ENCODE measurements at places on chromosomes 16 and 17.
A peak's percentile ranks its signal among the peaks of the same experiment; 100 is the strongest.

DNA sequence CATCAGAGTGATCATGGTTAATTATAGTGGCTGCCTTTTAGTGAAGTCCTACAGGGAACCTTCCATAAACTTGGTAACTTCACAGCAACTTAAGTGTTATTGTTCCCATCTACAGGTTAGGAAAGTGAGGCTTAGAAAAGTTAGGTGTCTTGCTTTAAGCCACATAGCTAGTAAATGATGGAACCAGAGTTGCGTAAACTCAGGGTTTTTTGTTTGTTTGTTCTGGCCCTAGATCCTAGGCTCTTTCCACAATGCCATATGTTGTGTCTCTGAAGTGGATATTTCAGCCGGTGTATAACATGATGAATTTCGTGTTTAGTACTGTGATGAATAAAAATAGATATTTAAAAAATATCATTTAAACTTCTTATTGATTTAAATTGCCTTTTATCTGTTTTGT lies 27.6 kb downstream of the DNAH9 start:
- DNase-seq: no peak

GRCh38 chr17:46984892-46985291 lies 5.8 kb upstream of the RPRML start:
- no peak for DNase-seq

- DNase-seq: no peak
Measured at GRCh38 chr17:15213381-15214087, 51.6 kb downstream of the PMP22 start.

DNA sequence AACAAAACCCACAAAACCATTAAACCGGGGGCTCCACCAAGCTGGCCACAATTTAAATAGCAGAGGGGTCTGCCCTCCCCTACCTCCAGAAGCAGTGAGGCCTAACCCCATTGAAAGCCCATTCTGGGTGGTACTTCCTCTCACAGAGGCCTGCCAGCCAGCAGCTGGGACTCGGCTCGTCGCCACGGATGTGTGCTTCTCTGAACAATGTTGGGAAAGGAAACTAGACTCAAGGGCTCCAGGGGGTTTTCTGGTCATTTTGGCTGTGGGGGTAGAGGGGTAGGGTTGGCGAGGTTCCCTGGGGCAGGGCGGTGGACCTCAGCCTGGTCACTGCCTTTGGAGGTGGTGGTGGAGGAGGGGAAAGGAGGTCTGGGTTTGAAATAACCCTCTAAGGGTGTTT lies 4.7 kb upstream of the PLCG2 start:
- DNase-seq: no peak

- DNase-seq: no peak
Measured at GRCh38 chr16:76650582-76650981, 373.4 kb downstream of the CNTNAP4 start.

DNA sequence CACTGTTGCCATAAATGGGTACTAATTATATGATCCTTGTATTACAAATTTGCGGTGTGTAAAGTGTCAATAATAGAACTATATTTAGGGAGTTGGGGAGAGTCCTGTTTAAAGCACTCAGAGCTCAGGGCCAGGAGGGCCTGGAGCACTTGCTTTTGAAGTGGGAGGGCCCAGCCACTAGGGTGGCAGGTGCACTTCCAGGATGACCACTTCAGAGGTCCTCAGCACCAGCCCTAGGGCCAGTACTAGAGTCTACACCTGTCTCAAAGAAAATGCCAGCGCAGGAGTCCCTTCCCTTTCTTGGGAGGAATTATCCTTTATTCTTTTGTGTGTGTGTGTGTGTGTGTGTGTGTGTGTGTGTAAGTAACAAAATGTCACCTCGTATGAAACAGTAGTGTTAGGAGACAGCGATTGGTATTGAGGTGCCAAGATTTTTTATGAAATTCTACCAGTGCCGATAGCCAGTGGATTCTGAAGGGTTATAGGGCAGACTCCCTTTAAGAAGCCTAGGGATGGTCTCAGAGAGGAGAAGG lies 31.9 kb downstream of the MYO18A start:
- DNase-seq: no peak

GRCh38 chr17:151886-152859 lies 14.8 kb downstream of the SCGB1C2 start:
- DNase-seq: no peak

- no peak for DNase-seq
Measured at GRCh38 chr16:50083996-50084395, 18.2 kb downstream of the HEATR3 start.

DNA sequence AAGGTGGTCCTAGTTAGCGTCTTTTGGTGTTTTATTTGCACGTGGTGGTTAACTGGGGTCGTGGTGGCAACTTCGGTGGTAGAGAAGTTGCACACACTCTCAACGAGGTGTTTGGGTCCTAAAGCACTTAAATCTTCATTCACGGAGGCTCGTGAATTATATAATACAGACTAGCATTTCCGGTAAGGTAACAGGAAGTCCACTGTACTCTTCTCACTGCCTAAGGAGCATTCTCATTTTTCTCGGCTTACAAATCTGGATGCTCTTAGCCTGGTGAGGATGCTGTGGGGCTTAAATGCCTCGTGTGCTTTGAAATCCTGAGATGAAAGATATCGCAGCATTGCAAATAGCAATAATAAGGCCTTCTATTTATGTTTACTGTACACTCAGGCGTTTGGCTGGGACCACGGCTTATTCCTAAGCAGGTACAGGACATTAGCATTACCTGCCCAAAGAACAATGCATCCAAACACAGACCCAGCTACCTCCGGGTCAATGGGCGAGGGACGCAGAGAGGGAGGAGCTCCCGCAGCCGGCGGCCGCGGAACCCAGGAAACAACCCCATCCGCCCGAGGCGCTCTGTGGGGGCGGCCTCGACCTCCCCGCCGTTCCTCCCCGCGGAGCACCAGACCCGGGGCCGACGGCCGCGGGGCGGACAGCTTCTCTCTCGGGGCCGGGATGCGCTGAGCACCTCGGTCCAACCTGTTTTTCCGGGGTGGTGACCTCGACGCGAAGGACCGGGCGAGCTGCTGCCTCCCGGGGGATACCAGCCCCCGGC lies 856 bp downstream of the DNAJA2 start:
- no peak for DNase-seq

- DNase-seq: no peak
Measured at GRCh38 chr16:29808219-29808900, 2.0 kb downstream of the MAZ start.

DNA sequence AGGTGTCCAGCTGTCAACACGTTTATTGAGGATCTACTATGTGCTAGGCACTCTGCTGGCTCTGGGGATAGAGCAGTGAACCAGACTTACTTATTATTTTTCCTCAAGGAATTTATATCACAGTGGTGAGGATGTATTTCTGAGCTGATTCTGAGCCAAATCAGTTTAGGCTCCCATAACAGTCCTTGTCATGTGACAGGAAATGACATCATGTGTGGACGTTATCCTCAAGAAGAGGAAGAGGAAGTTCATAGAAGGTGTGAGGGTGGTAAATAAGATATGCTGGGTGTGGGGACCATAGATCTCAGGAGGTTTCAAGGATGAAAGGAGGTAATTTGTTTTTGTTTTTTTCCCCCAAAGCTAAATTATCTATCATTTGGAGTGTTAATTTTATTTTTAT lies 873.5 kb upstream of the EEF2KMT start:
- DNase-seq: no peak

DNA sequence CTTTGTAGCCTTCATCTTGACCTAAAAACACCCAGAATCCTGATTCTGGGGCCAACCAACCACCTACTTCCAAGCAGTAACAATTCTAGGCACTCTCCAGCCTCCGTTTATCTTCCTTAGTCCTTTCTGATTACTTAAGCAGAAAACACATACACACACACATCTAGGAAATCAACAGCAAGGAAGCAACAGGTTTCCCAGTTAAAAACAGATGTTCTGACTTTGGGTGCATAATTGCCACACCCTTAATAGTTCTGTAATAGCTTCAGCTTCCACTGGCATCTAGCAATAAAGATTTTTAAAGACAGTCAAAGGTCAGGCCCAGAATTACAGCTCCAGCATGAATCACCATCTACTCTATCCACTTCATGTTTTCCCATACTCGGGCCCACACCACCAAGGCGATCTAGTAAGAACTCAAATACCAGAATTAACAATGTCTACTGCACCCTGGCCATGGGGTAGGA lies 2.6 kb downstream of the ARHGAP17 start:
- no peak for DNase-seq

DNA sequence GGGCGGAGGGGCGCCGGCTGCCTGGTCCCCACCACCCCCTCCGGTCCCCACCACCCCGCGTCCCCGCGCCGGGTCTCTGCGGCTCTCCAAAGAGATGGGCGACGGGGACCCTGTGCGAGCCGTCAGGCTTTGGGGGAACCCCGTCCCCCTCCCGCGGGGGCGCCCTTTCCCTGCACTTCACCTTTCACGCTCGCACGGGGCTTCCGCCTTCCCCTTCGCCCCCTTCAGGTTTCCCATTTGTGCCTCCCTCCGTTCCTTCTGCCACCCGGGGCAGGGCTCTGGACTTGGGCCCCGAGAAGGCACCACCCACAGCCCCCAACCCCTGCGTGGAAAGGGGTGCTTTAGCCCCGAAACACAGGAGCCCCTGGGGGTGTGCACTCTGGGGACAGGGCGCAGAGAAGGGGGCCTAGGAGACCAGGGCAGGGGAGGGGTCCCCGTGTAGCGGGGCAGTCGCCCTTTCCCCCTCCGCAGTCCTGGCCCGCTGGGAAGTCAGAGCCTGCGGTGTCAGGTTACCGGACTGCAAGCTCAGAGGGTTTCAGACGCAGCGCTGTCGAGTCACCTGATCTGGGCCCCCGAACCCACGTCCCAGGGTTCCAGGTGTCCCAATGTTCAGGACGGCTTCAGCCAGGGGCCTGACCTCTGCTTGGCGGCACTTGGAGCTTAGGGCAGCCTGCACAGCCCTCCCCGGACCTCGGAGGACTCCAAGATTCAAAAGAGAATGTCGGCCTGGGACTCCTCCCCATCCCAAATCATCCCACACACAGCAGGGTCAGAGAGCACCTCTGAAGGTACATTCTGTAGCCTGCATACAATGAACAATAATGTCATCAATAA lies 6.7 kb upstream of the CCDC92B start:
- no peak for DNase-seq

DNA sequence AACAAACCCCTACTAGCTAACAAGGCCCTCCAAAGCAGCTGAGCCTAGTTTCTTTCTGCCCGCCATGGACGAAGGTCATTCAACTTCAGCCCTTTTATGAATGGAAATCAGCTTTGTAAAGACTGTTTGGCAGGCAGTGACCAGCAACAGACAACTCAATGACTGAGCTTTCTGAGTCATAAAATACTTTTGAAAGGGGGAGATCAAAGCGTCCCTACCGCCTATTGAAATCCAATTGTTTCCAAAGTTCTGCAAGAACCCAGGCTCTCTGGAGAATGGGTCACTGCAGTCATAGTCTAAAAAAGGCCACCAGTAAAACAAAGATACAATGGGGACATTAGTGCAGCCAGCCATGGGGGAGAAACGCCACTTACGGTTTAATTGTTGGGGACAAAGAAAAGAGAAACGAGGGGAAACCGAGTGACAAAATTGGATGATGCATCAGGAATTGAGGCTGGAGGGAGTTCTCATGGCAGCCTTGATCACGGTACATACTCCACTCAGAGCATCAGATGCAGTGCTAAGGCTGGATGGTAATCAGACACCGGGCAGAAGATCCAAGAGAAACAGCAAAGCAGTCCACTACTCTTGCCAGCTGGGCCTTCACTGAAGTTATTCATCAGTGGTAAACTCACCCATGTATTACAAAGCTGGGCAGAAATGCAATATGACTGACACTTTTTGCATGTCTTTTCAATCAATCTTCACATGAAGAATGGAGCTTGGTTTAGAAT lies 9.8 kb downstream of the ADAMTS18 start:
- no peak for DNase-seq

- no peak for DNase-seq
Measured at GRCh38 chr17:71114911-71115668, 945.8 kb downstream of the KCNJ2 start.

DNA sequence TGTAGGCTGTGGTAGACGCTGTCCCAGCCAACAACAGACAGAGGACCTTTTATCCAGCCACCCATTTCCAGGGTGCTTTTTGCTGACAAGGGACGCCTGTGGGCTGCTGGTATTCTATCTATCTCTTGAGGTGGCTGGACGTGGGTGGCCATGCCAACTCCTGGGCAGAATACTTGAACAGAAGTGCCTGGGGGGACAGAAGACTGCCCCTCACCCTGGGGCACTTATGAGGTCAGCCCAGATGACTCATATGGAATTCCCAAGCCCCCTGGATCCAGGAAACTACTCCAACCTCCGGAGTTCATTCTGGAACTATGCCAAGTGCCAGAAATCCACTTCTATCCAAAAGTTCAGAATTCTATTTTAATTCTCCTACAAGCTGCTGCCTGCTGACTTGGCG lies 61.3 kb downstream of the CDRT4 start:
- peak; percentile 13 for DNase-seq

DNA sequence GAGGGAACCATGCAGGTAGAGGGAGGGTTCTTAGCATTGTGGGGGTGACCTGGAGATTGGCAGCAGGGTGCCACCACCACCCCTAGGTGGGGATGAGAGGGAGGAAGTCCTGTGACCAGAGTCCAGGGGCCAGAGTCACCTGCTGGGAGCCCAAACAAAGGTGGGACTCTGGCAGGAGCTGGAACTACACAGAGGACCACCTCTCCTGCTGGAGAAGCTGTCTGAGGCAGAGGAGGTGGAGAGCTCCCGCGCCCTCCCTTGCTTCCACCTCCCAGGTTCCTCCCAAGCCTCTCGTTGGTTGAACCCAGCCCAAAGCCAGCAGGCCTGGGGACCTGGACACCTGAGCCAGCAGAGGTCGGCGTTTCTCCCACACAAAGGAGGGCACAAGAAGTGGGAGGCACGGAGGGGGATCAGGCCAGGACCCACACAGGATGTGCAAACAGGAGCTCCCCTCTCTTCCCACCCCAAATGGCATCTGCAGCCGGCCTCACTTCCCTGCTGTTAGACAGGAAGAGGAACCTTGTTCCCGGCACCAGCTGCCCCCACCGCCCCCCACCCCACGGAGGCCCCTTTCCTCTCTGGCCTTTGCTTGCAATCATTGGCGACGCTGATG lies 154.6 kb downstream of the SEC14L1 start:
- DNase-seq: no peak

GRCh38 chr16:86083382-86084002 lies 184.5 kb downstream of the IRF8 start:
- no peak for DNase-seq

DNA sequence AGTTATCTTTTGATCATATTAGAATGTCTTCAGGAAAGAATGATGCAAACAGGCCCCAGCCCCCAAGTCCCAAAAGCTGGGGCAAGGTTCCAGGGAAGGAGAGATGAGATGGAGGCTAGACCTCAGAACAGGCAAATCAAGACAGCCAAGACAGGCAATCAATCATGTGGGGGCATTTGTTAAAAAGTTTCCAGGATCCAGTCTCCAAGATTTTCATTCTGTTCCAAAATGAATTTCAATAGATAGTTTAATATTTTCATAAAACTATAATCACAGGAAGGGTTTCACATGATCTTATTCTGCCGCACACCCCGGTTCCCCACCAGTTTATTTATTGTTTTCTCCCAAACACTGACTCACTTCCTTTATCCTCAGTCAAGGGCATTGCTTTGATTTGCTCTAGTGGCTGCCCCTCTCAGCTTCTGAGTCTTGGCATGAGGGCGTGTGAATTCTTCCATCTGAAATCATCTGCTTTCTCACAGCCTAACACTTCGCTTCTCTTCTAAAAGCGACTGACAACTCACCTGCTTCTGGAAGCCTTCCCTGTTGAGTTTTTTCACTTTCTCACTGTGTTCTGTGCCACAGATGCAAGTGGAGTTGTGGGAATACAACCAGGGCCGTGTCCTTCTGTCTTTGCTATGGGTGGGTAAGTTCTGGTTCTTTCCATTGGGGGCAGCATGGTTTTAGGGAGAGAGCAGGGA lies 12.2 kb upstream of the TERF2 start:
- DNase-seq: no peak
